ENCODE measurements at places on chromosomes 16 and 17.
A peak's percentile ranks its signal among the peaks of the same experiment; 100 is the strongest.

GRCh38 chr16:19980632-19981265, 92.9 kb downstream of the GPR139 start:
- no peak for DNase-seq

- DNase-seq, result no peak
Observed at GRCh38 chr16:68082629-68083238, 2.4 kb upstream of the NFATC3 start.

- peak; percentile 45 for DNase-seq
Observed at GRCh38 chr17:8826808-8827435, 27.8 kb upstream of the MFSD6L start.

- DNase-seq, result no peak
Observed at GRCh38 chr16:87597324-87597830, 4.9 kb upstream of the JPH3 start.

GRCh38 chr16:27756206-27756970, 206.4 kb downstream of the KATNIP start:
- DNase-seq, result no peak

GRCh38 chr16:29973384-29974246, at the start of gene TAOK2:
TAOK2 (plus strand) TSS chr16:29973868; CDS start chr16:29977773, 3,905 bp downstream.
- peak; percentile 100 for DNase-seq

GRCh38 chr17:64531955-64532371, 25.2 kb downstream of the CEP95 start:
- no peak for DNase-seq

All from type B pancreatic cell (in vitro differentiated cells).